ENCODE measurements at places on chromosomes 2 and 18.

DNA sequence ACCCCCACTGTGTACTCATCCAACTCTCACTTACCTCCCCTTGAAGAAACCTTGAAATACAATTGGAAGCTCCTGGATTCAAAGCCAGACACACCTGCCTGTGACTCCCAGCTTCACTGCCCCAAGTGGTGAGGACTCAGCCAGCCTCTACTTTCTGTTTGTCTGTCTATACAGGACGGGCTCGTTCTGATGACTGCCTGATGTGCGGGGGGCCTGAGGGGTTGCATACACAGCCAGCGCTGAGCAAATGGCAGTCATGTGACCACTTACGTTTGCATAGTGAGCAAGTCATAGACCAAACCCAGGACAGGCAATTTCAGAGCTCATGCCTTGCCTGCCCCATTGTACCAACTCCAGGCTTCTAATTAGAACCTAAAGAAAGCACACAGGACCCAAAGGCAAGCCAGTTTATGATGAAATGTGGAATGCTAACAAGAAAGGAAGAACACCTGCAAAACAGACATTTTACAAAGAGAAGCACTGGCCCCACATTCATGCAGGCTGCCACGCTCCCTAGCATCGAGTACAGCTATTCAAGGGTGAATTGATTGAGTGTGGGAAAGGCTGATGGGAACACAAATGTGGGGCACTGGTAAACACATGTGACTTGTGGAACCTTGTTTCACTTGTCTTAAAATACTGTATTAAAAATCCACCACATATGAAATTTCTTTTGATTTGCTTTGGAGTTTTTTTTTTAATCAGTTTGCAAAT is 137.8 kb downstream of the LNPK start:
- no peak for DNase-seq

DNA sequence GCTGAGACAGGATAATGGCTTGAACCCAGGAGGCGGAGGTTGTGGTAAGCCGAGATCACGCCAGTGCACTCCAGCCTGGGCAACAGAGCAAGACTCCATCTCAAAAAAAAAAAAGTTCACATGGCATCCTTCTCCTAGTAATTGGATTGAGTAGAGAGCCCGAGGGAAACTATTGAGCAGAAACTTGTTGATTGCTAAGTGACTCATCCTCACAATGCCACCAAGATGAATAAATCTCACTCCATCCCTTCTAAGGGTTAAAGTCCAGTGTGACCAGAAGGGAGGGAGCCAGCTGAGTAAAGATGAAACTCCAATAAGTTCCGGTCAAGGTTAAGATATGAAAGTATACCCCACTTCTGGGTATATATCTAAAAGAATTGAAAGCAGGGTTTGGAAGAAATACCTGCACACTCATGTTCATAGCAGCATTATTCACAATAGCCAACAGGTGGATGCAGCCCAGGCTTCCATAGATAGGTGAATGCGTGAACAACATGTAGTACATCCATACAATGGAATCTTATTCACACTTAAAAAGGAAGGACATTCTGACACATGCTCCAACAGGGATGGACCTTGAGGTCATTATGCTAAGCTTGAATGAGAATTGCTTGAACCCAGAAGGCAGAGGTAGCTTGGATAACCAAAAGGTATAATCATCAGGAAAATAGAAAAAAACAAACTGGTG is 13.0 kb upstream of the FHL2 start:
- DNase-seq: no peak

GRCh38 chr2:102514061-102514785 is 41.2 kb downstream of the SLC9A4 start:
- peak; percentile 96 for DNase-seq

GRCh38 chr2:4090668-4091630 is 387.6 kb downstream of the DCDC2C start:
- DNase-seq: no peak

DNA sequence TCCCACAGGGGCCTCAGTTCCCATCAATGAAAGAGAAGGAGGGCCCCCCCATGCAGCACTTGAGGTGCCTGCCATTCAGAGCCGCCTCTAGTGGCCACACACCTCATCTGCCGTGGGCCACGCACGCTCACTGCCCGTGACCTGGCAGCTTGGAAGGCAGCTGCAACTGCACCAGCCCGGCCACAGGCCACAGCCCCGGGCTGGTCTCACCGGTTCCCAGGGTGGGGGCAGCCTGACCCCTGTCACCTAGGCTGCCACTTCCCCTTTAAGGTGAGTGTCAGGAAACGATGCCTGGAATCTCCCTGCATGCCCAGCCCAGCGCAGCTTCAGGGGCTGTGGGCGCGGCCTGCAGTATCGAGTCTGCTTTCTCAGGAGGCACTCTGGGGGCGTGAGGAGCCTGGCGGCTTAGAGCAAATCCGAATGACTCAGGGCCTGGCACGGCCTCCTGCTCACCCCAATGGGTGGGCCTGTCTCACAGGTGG is 2.6 kb downstream of the MAB21L4 start:
- DNase-seq: peak; percentile 47

GRCh38 chr18:78720456-78721237 is 259.0 kb upstream of the SALL3 start:
- DNase-seq: no peak

DNA sequence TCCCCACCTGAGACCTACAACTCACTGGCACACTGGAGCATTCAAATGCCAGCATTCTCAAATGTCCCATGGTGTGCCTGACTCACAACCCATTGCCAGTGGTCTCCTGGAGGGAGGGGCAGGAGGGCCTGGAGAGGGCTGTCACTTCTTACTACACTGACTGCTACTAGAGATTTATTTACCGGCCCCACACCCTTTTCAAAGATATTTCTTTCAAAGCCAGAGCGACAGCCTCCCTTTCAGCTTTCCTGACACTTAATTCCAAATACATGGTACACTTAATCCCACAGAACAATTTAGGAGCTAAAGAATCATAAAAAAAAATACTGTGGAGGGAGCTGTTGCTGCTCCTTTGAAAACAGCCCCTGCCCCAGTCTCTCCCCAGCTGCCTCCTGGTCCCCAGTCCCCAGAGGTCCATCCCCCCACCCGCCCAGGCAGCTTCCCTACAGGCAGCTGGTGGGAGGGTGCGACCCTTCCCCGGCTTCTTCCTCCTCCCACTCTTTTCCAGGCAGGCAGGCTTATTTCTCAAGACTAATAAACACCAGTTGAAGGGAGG is 129.1 kb upstream of the SMAD2 start:
- DNase-seq: no peak

DNA sequence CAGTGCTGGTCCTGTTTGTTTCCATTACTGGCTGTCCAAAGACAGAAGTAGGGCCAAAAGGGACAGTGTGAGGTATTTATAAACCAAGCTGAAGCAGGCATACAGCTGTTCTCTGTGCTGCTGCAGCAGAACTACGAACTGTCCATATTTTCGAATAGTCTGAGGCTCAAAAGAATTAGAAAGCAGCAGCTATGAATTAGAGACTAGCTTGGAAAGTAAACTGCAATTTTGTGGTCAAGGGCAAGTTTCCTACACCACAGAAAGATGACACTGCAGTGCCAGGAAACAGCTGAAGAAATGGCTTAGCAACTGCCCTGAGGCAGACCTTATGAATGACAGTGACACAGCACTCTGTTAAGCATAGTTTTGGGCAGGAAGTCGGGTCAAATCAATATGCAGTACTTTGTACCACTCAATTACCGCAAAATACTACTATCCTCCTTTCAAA is 125.3 kb downstream of the TMEM131 start:
- DNase-seq: peak; percentile 87

DNA sequence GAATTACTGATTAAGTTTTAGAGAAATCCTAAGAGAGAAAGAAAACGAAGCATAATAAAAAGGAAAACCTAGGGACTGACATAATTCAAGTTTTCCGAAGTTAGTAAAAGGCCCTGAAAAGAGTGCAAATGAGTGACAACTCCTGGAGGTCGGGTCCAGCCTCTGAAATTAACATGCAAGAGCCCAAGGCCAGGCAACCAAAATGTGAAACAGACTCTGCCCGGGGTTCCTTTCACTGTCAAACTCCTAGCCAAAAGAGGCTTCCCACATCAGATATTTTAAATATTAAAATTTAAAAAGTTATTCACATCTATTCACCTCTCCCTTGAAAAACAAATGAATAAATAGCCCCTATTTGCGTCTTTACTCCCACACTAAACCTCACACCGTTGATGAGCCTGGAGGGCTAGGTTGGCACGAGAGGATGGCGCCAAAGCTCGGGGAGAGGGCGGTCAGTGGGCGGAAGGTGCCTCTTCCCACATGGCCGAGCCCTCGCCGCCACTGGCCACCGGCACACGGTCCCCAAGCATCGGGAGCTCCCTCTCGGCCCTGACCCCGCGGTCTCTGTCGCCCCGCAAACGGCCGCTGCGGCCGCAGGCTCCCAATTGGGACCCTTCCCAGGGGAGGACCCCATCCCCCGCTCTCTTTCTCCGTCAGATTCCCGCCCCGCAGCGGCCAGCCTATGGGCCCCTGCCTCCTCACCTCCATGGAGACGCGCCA is 630 bp downstream of the PPM1G start:
- DNase-seq: peak; percentile 15

GRCh38 chr2:134206573-134206972 is 47.3 kb upstream of the MGAT5 start:
- DNase-seq: peak; percentile 31

DNA sequence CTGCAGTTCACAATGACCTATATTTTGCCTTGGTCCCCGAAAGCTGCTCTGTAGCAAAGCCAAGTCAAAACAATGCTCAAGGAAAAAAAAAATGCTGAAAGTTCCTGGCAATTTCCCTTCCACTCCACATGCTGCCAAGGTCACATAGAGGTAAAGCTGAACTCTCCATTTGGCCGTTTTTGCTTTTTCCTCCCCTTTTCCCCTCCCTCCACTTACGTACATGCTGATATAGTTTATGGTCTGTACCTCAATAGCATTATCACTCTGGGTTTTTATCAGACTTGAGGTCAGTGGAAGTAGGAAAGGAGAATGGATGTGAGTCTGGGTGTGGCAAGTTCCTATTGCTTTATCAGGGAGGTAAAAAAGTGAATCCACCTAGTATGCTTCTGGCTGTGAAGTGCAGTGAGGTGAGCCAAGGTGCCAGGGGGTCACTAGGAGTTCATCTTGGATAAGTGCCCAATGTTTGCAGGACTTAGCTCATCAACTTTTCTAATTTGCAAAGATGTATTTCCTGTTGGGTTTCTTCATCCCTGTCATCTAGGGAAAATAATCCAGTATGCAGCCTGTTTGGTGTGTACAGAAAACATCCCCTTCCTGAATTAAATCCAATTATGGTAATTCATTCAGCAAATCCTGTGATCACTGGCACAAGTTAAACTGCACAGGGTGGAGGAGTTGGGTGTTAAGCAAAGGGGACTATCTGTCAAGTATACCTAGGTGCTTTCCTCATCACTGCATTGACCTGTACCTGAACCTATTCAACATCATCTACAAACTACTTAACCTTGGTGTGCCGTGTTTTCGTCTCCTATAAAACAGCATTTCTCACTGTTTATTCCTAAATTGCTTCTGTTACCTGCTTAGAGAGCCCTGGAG is 124.3 kb upstream of the CYP26B1 start:
- DNase-seq: peak; percentile 85

DNA sequence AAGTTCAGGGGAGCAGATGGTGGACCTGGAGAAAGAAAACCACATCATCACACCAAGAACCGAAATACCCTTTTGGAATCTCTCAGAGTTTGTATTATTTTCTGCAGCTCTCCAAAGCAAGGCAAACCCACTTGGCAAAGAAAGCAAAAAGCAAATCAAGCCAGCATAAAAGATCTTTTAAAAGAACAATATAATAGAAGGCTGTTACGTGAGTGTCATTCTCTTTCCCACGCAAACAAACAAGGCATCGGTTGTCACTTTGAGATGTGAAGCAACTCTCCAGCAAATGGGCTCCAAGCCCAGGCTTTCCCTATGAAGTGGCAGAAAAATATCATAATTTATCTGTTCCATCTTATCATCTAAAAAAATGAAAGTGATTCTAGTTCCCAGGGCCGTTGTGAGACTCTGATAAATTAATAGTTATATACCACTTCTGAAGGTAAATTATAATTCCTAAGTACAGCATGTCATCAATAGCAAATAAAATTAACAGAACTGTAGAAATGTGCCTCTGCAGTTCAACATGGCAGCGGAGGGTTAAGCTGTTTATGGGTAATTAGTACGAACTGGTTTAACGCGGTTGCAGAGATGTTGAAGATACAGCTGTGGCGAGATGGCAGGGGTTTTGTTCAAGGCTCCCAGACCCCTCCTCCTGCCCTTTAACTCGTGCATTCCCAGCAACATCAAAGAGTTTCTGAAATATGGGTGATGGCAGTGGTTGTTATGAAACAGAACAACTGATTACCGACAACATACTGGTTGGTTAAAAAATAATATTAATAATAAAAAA is 89.2 kb downstream of the EPHA4 start:
- no peak for DNase-seq

- DNase-seq: no peak
These were observed 93.8 kb upstream of the ODC1 start for GRCh38 chr2:10541775-10542432.

- no peak for DNase-seq
These were observed 18.9 kb downstream of the SMAD7 start for GRCh38 chr18:48931680-48932461.

- DNase-seq: no peak
These were observed 1.1 kb upstream of the MOB4 start for GRCh38 chr2:197514754-197515153.

GRCh38 chr18:62605685-62606084 is 82.9 kb downstream of the ZCCHC2 start:
- no peak for DNase-seq

DNA sequence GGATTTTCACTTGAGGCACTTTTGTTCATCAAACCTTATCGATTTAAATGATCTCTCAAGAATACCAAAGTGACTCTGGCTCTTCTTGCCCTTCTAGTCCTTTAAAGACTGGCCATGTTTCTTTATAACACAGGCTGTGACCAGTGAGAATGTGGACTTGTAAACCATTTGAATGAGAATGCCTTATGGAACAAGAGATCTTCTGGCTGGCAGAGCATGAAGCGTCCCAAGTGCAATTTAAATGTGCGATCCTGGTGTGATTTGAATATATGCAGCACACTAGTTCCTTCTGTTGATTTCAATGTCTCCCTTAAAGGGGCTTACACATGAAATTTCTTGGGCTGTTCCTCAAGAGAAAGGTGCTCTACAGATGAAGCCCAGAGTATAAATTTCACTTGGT is 262.4 kb upstream of the CCDC68 start:
- no peak for DNase-seq

GRCh38 chr2:168732100-168732499 is 70.3 kb upstream of the NOSTRIN start:
- no peak for DNase-seq

- no peak for DNase-seq
These were observed 36.8 kb downstream of the NPAS2 start for GRCh38 chr2:100856732-100857131.

DNA sequence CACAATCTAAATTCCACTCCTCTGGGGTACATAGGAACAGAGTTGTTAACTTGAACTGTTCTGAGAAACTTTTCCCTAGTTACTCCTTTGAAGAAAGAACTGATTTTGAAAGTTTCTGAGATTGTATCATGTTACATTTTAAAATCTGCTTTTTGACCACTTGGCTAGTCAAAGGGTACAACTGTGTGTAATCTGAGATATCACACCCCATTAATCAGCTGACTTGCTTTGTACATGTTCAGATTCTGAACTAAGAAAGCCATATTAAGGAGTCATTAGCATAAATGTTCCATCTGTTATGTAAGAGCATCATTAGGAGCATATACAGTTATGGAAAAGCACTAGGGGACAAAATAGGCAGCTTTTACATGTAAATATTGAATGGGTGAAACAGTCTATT is 3.8 kb upstream of the WDR35 start:
- no peak for DNase-seq

GRCh38 chr2:158202161-158202815 is 100.6 kb downstream of the UPP2 start:
- DNase-seq: no peak
